Tongue (tissue), 3 donors: ENCODE measurements at places on chromosomes 1 and 21. TPM values are rescaled to one million over a fixed set of nuclear protein-coding genes. Genes with fewer than 3 reads are reported as not detected.

GRCh38 chr1:119935373-119935772 lies 39.1 kb upstream of the ADAM30 start:
- DNase-seq = no peak

- DNase-seq = peak; percentile 89
Measured at GRCh38 chr1:111481387-111482221, 7.8 kb downstream of the C1orf162 start.

GRCh38 chr1:200710166-200710565 lies 28.5 kb upstream of the CAMSAP2 start:
- no peak for DNase-seq

FCRL5 gene
- 0.10 TPM for total RNA-seq

ZNF684 gene
- 2.3 TPM for total RNA-seq

CDC7 gene
- total RNA-seq = 11.5 TPM

- no peak for DNase-seq
Measured at GRCh38 chr1:212466437-212466836, 33.7 kb downstream of the NENF start.

SH3D21 gene
- 5.4 TPM for total RNA-seq

DNA sequence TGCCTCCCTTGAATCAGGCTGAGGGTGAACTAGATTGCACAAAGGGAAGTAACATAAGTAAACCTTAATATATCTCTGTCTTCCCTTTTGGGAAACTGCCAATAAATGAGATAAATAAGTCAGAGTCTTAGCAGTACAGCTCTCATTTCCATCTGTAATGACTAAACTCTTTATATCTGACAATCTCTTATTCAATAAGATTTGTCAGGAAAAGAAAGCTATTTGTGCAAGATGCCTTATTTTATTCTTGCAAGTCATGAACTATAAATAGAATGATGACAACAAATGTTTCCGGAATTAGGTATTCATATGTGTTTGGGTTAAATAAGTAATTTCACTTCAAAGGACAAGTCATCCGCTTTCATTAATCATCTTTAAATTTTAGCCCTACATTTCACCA lies 229.2 kb downstream of the PTGER3 start:
- DNase-seq = no peak

USH2A gene
- total RNA-seq = 0.10 TPM

GBP4 gene
- total RNA-seq = 4.1 TPM

DNA sequence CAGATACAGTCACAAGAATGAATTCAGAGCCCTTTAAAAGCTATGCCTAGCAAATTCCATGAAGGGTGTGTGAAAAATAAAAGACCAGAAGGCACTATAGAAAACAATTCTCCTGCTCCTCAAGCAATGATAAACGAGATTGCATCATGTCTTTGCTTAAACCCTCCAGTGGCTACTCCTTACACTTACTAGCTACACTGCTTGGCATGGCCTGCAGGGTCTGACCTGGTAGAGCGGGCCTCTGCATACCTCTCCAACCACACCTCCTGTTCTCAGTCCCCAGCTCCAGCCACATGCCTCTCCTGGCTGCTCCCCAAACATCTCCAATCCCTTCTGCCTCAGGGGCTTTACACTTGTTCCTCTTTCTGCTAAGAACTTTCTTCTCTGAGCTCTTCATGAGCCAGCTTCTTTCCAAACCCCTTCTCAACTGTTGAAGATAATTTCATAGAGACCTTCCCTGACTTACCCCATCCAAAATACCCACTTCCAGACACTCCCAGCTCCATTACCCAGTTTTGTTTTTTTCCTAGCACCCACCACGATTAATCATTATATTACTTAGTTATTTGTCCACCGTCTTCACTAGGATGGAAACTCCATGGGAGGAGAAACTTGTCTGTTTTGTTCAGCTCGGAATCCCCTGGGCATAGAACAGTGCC lies 11.2 kb upstream of the CREG1 start:
- no peak for DNase-seq

- DNase-seq = no peak
Measured at GRCh38 chr1:59071876-59072582, 224.9 kb upstream of the FGGY start.

CDCA8 gene
- total RNA-seq = 5.9 TPM

DNA sequence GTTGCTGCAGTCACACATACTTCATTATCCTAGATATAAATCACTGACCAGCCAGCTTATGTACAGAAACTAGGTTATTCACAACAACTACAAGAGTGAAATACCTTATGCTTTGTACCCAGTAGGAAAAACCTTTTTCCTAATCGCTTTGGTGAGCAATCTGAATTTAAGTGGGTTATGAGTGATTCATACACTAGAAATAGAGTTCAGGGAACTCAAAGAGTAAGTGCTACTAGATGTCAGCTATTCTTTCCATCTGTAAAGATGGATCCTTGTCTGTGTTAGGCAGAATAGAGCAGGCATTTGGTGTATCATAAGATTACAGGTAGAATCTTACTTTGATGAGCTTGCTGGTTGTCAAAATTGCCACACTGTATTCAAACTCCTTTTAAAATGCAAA lies 101.9 kb downstream of the ZNF644 start:
- DNase-seq = no peak

NEK2 gene
- total RNA-seq = 9.5 TPM

- no peak for DNase-seq
Measured at GRCh38 chr1:25195835-25196234, 36.5 kb downstream of the SYF2 start.

DNA sequence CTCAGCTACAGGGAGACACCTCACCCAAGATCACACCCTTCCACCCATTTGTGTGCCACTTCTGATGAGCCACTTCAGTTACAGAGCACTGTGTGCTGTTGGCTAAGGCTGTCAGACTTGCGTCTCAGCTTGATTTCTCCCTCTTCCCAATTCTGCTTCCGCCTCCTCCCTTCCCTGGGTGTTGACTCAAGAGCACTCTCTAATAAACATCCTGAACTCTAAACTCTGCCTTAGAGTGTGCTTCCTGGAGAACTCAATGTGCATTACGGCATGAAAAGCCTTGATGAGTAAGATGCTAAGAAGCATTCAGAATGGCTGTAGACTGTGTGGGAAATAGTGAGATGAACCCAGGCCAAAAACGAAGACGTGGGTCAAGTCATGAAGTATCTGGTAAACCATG lies 54.9 kb upstream of the S1PR1 start:
- no peak for DNase-seq

DNA sequence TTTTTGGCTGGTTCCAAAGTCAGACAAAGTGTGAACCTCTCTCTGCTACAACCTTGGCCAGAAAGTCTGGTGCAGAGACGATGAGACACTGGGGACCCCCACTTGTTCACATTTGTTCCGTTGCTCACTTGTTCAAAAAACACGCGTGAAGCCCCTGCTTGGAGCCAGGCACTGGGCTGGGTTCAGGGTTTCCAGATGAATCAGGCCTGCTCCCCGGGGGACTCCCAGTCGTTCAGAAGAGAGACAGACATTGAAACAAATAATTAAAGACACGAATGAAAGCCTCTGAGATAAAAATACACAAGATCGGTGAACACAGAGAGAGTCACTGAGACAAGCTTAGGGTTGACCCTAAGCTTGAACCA lies 101.5 kb upstream of the RUNX3 start:
- DNase-seq = no peak

DNA sequence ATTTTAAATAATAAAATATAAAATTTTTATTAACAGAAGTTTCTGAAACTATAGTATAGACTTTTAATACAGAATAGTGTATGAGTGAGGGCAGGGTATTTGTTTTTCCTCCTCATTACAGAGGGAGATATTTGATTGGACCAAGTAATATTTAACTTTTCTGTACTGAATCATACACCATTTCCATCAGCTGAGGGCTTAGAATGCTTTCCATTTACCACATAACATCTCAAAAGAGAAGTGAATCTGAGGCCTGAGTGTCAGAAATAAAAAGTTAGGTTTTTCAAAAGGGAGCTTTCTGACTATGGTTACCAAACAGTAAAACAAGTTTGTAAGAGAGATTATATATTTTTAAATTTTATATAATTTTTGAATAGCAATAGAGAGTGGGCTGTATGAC lies 29.5 kb downstream of the TLCD4 start:
- DNase-seq = no peak

HRNR gene
- total RNA-seq = not detected

CAMSAP2 gene
- 53.6 TPM for total RNA-seq

- DNase-seq = no peak
Measured at GRCh38 chr1:25174730-25175612, 57.3 kb downstream of the SYF2 start.

LRRC41 gene
- 65.4 TPM for total RNA-seq

DNA sequence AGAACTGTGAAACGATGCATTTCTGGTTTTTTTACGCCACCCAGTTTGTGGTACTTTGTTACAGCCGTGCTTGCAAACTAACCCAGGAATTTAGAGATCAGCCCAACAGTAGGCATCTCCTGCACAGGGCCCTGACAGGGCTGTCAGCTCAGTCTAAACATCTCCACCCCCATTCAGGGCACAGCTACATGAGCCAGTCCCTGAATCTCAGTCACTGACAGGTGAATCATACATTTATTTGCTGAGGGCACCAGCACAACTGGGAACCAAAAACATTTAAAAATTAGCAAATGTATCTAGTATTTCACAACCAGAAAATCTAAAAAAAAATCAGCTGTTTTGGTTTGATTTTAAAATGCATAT lies 30.7 kb downstream of the PRDX6 start:
- no peak for DNase-seq

- no peak for DNase-seq
Measured at GRCh38 chr1:80066060-80066459, 1059.5 kb upstream of the ADGRL4 start.

- no peak for DNase-seq
Measured at GRCh38 chr1:2428490-2428889, 16.1 kb upstream of the PEX10 start.

- no peak for DNase-seq
Measured at GRCh38 chr1:25095635-25096200, 136.6 kb downstream of the SYF2 start.

DNA sequence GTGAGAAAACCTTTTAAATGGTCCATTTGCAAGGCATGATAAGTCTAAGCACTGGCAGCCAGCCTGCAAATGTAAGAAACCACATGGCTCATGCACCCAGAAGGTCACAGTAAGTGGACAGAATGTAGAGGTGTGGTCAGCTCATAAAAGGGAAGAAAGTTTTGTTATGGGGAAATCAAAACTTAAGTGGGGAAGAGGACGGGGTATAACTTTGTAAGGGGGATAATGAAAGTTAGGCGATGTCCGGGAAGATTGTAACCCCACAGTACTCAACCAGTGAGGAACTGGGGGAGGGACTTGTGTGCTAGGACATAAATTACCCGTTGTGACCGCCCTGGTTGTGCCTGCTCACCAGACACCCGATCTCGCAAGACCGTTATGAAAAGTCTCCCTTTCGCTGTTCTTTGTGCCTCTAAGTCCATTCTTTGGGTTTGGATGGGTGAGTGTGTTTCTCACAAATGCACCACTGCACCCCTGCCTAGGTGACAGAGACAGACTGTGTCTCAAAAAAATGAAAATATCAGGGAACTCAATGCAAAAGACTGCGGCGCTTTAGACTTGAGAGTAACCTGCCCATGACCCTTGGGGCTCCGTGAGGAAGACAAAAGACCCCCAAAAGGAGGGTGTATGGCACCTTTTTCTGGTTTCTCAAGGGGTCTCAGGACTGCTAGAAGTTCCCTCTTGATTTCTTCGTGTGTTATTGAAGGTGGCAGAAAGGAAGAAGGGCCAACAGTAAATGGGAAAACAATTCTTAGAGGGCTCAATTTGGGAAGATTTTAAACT lies 28.6 kb upstream of the ZNF496 start:
- no peak for DNase-seq

GJA9 gene
- not detected for total RNA-seq

DNA sequence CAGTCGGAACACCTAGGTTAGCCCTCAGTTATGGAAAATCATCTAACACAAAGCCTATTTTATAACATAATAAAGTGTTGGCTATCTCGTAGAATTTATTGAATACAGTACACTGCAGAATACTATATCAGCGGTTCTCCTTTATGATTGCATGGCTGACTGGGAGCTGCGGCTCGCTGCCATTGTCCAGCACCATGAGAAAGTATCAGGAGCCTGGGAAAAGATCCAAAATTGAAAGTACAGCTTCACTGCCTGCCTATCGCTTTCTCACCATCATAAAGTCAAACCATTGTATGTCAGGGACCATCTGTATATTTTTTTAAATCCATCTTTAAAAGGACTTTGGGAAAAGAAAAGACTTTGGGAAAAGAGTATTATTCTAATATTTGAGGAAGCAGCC lies 111.9 kb upstream of the RAVER2 start:
- no peak for DNase-seq

DNA sequence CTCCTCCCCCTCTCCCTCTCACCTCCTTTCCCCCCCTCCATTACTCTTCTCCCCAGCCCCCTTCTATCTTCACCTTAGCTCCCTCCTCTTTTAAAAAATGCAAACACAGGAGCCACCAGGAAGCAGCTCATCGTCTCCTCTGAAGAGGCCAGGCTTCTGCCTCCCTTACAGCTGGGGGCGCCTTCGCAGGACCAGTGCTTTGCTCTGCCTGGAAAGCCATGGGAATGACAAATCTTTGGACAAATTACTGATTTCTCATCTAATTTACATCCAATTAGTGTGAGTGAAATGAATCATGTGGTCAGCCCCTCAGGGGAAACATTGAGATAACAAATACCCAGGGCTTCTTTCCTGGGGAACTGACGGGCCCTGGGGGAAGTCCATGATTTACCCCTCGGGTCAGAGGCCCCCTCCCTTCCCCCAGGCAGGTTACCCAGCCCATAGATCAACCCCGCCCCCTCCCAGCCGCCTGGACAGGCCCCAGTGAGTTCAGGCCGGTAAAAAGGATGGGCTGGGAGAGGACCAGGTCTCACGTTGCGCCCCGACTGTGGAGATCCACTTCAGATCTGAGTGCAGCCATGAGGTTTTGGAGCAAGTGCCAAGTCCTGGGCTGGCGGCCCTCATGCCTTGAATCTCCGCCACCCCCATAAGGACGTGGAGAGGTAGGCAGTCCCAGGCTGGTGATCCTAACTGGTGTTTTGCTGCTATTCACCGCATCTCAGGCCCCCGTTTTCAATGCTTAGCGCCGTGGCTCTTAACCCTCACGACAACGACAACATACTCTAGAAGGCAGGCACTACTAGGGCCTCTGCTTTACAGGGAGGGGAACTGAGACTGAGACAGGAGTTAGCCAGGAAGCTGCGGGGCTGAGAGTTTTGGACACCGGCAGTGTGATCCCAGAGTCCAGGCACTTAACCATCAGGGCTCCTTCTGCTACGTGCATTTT lies 300.8 kb downstream of the RRAGC start:
- no peak for DNase-seq

DNA sequence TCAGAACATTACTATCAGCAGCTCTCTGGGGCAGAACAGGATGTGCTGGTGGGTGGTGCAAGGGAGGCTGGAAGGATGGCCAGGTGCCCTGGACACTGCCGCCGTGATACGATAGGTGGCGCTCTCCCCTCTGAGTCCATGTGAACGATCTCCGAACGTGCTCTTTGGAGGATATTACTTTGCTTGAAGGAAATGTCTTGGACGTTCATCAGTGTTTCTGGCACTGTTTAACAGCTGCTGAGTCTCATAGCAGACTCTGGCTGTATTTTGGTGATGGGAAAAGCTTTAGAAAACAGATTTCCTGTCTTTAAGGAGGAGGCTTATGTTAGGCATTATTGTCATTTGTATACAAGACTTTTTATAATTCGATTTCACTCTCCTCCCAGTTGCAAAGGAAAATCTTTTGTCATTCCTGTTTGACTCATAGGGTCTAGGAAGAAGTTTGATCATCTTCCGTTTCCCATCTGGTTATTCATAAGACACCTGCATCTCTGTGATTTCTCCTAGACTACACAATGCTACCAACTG lies 386.2 kb upstream of the ADGRL2 start:
- peak; percentile 91 for DNase-seq
